Psoas muscle (tissue), 8 donors: ENCODE measurements at places on chromosomes 1 and 21. TPM values are rescaled to one million over a fixed set of nuclear protein-coding genes. Genes with fewer than 3 reads are reported as not detected.

Gene VAMP3
- total RNA-seq = 69.6 TPM

Gene DISP3
- not detected for total RNA-seq

Gene GPR25
- total RNA-seq = not detected

Gene PTCH2
- total RNA-seq = 0.59 TPM

Gene CDC42
- total RNA-seq = 135 TPM

Gene GPATCH2
- 3.7 TPM for total RNA-seq

Gene SYPL2
- 203 TPM for total RNA-seq

Gene FGR
- total RNA-seq = 2.8 TPM

Gene CRNN
- not detected for total RNA-seq
